ENCODE measurements at places on chromosomes 7 and 10. TPM values are rescaled to one million over a fixed set of nuclear protein-coding genes. Genes with fewer than 3 reads are reported as not detected.

The SLIT1 gene
- not detected for total RNA-seq

The HOXA3 gene
- 0.86 TPM for total RNA-seq

The TRPV5 gene
- total RNA-seq = not detected

The DNAJC12 gene
- total RNA-seq = 3.4 TPM

The SORBS1 gene
- 0.57 TPM for total RNA-seq

The TAC1 gene
- total RNA-seq = not detected

The NAT16 gene
- total RNA-seq = not detected

The PPP1R3C gene
- total RNA-seq = 15.9 TPM

The TAS2R41 gene
- total RNA-seq = not detected

The AGAP9 gene
- 2.2 TPM for total RNA-seq

The TMEM229A gene
- not detected for total RNA-seq

The ZNF503 gene
- 9.1 TPM for total RNA-seq

The SAMD9L gene
- 105 TPM for total RNA-seq

The CACNA2D1 gene
- total RNA-seq = 8.3 TPM

The GFRA1 gene
- 49.4 TPM for total RNA-seq

The CYP26A1 gene
- total RNA-seq = not detected

The BRAT1 gene
- 18.8 TPM for total RNA-seq

The KNDC1 gene
- not detected for total RNA-seq

The CYP2C8 gene
- not detected for total RNA-seq

The CLRN3 gene
- not detected for total RNA-seq

The PRRT4 gene
- not detected for total RNA-seq

The GARS1 gene
- total RNA-seq = 97.2 TPM

The TMEM273 gene
- not detected for total RNA-seq

The CALML5 gene
- not detected for total RNA-seq

The ADAMTS14 gene
- total RNA-seq = 1.2 TPM

The OPN4 gene
- not detected for total RNA-seq

The KLF14 gene
- total RNA-seq = not detected

The FAM241B gene
- 1.9 TPM for total RNA-seq

The SFMBT2 gene
- 2.0 TPM for total RNA-seq

The CNPY1 gene
- total RNA-seq = not detected

The NRP1 gene
- 106 TPM for total RNA-seq

The TBC1D12 gene
- 10.7 TPM for total RNA-seq

The CRYGN gene
- not detected for total RNA-seq

The RPEL1 gene
- 0.12 TPM for total RNA-seq

The CDH23 gene
- not detected for total RNA-seq

The XRCC2 gene
- 9.4 TPM for total RNA-seq

The AEBP1 gene
- total RNA-seq = 0.44 TPM
